Globus pallidus (tissue), 1 donor: ENCODE measurements at places on chromosomes 4 and X.

- no peak for DNase-seq
Measured at GRCh38 chr4:188121530-188121929, 12.1 kb upstream of the TRIML2 start.

DNA sequence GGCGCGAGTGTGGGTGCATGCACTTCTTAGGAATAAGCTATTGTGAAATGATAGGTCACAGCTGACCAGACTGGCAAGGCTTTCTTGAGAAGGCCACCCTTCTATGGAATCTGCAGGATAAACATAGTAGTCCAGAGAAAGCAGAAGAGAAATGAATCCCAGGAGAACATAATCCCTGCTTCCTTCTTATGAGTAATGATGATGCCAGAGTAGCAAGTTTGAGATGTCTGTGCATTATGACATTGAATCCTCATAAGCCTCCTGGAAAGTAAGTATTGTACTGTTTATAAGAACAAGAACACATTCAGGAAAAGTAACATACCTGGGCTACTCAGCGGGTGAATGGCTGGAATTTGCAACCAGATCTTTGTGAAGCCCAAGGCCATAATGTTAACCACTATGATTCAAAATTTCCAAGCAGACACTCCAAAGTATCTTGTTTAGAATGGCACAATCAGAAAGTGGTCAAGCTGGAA is 272.1 kb upstream of the HS3ST1 start:
- no peak for DNase-seq

- DNase-seq: no peak
Measured at GRCh38 chr4:150130933-150131332, 52.7 kb downstream of the DCLK2 start.

DNA sequence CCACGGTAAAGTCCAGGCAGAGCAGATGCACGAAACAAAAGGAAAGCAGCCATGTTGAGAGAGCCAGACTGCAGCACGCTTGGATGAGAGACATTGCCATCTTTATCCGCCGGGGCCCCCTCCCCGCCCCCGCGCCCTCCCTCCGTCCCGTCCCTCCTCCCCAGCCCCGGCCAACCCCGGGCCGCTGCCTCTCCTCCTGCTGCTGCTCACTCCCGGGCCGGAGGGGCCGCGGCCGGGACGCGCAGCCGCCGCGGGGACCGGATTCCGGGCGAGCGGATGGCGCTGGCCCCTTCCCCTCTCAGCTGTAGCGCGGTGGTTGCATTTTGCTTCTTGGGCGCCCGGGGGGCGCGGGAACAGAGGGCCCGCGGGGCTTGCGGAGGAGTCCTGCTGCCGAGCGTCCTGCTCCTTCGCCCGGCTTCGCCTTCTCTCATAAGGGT is 542 bp downstream of the RNF150 start:
- no peak for DNase-seq
